CD4-positive, alpha-beta T cell (primary cell): ENCODE measurements at places on chromosomes 2 and 18.

- no peak for DNase-seq
Measured at GRCh38 chr2:86566158-86566820, 3.0 kb upstream of the CHMP3 start.

DNA sequence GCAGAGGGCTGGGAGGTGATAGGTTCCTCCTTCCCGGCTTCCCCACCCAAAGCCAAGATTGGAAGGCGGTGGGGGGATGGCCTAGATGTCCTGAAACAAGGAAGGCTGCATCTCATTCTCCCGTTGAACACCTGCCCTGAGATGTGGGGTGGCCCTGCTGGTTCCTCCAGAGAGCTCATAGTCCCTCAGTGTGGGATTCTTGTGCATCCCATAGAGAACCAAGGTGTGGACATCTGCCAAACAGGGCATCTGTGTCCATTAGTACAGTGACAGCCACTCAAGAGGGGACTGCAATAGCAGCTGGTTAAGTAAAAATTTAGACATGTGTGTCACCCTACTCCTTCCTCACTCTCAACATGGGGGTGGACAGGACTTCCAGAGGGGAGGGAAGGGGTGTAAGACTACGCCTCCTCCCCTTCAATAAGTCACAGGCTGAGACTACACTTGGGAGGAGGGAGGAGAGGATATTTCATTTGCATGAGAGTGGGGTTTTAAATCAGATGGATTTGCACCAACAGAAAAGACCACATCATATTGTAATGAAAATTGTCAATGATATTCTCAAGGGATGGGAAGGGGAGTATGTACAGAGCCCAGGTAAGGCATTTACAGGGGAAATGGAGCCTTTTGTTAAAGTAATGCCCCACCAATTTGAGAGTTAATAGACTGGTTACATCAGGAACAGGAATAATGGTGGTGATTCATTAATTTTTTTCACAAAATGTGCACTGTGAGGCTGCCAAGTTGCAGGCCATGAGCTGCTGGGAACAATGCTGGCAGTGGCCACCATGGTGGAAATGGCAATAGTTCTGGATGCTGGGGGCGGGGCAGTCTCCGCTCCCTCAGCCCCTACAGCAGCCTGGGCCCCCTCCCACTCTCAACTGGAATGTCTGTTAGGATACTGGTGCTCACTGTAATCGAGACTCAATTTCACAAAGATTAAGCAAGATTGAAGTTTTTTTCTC, 80.6 kb downstream of the TEX51 start:
- DNase-seq, result no peak

DNA sequence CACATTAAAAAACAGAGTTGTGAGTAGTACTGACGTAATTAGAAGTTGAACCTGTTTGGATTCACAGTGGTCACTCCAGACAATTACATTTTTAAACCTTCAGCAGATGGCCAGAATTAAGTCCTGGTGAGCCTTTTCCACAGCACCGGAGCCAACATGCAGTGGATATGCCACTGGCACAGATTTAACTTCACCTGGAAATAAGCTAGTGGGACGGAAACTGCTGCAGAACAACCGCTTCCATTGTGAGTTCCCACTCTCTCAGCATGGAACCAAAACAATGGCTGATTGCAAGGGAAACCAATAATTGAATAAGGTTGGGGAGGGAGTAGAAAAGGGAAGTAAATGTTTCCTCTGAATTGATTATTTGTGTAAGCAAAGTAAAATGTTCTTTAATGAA, 515.1 kb downstream of the STK39 start:
- no peak for DNase-seq

DNA sequence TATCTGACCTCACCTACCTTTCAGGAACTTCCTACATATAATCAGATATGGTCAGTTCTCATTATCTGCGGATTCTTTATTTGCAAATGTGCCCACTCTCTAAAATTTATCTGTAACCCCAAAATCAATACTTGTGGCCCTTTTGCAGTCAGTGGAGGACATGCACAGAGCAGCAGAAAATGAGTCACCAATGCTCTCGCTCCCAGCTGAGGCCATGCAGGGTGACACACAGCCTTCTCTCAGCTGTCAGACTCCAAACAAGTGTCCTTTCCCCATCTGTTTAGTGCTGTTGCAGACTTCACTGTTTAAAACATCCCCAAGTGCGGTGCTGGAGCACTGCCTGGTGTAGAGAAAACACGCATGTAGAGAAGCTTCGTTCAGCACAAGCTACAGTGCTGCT, 171.9 kb upstream of the SALL3 start:
- DNase-seq, result no peak
